ENCODE measurements at places on chromosomes 5 and 9.

GRCh38 chr9:114383521-114384231 is 4.1 kb downstream of the AKNA start:
- DNase-seq: peak; percentile 85

DNA sequence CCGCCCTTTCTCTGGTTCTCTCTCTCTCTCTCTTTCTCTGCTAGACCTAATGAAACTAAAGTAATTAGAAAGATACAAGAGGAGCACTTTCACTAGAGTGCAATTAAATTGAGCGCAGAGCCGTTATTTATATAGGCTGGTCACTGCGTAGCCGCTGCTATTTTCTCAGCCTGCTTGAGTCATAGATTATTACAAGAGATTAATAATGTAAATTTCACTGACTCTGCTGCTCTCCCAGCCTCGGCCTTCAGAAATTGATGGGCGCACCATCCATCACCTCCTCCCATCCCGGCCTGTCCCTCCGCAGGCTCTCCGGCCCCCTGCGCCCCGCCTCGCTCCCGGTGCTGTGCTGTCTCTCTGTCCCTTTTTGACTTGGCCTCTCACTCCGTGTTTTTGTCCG is 268.0 kb upstream of the MVB12B start:
- no peak for DNase-seq

- no peak for DNase-seq
Measured at GRCh38 chr9:129572052-129572425, 48.9 kb downstream of the C9orf50 start.

DNA sequence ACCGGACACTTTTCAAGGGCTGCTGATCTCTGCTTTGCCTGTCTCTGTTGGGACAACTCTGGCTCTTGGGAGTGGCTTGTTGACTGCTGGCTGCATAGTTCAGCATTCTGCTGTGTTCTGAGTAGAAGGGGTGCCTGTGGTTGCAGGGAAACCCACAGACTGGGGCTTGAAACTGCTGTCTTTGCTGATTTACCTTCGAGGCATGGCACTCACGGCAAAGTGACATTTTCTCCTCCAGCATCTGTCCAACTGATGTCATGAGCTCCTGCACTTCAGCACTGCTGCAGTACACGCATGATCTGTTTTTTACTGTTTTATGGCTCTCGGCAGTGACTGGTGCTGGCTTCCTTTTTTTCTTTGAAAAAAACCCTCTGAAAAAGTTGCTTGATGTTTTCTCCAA is 69.2 kb downstream of the SPATA31D1 start:
- no peak for DNase-seq

DNA sequence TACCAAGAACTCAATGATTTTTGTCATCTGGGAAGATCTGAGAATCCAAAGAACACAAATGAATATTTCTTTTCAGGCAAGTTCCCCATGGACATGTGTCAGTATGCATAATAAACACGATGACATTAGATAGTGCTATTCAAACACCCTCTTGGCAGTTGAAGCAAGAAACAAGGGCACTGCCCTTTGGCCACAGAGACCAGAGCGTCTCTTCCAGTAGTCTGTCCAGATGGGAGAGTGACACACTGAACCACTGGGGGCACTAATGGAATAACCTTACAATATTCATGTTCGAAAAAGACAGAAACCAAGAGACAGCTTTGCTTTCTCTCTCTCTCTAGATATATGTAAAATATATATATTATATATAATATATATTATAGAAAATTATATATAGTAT is 301.9 kb downstream of the CTNND2 start:
- DNase-seq: no peak
